Frontal cortex (tissue), 4 donors: ENCODE measurements at places on chromosomes 11 and 22. TPM values are rescaled to one million over a fixed set of nuclear protein-coding genes. Genes with fewer than 3 reads are reported as not detected.

Gene SLN
- total RNA-seq, result 35.5 TPM

Gene DEAF1
- 60.3 TPM for total RNA-seq

Gene SCGB1A1
- total RNA-seq, result not detected

Gene MS4A14
- not detected for total RNA-seq

DNA sequence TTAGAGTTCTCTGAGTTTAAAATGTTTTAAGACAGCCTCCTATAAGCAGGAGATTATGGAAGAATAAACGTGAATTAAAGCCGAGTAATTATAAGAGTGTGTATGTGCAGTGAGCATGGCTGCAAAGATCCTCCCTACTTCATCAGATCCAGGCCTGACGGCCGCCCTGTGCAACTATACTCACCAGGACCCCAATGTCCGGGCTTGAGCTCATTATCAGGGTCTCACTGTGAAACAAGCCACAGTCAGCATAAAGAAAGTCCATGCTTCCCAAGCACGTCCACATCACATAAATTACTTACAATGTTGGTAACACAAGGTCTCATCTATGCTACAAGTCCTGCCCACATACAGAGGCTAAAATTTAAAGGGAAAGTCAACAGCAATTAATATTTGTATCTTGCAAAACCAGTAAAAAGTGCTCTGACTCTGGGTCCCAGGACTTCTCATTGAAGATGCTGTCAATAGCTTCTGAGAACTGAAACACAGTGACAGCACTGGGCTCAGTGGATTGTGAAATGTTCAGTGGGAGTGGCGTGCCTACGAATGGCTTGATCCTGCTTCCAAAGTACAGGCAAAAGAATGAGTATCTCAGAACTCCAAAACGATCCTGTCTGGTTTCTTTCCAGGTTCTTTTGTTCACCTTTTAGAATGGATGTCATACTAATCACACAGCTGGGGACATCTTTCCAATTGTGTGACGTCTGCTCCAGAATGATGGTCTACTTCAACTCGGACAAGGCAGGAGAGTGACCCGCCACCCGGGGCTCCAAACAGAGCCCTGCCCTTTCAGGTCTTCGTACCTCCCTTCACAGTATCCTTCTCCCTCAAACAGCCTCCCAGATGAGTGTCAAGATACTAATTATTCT, 72.1 kb upstream of the ARFGAP3 start:
- no peak for DNase-seq

- no peak for DNase-seq
Observed at GRCh38 chr11:128222245-128222884, 365.0 kb downstream of the ETS1 start.

GRCh38 chr22:42874010-42874409, 16.9 kb upstream of the ARFGAP3 start:
- DNase-seq, result no peak

GRCh38 chr11:19246816-19247215, 6.1 kb upstream of the E2F8 start:
- no peak for DNase-seq

GRCh38 chr11:126341760-126342161, 13.7 kb upstream of the ST3GAL4 start:
- DNase-seq, result no peak
